ENCODE measurements at places on chromosomes 5 and 9.

- no peak for DNase-seq
Measured at GRCh38 chr9:83023151-83023550, 39.8 kb downstream of the RASEF start.

GRCh38 chr5:95817430-95817829, 5.1 kb downstream of the GLRX start:
- no peak for DNase-seq

GRCh38 chr9:12441506-12441905, 251.7 kb upstream of the TYRP1 start:
- no peak for DNase-seq

GRCh38 chr5:87081016-87081415, 186.7 kb upstream of the RASA1 start:
- DNase-seq: no peak

- DNase-seq: no peak
Measured at GRCh38 chr5:111865356-111865755, 108.4 kb upstream of the NREP start.

DNA sequence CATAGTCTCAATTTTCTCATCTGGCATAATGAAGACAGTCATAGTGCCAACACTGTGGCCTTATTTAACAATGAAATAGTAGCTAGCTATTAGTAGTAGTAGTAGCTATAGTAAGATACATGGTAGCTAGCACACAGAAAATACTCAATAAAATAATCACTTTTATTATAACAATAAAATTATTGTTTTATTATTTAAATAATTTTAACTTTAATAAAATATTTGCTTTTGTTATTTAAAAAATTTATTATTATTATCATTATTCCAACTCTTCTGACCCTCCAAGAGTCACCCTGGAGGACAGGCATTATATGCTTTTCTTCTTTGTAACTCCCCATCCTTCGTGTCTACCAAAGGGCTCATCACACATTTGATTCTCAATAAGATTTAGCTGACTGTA, 252.1 kb downstream of the TRIM32 start:
- DNase-seq: no peak
